HTR-8/SVneo (cell line): ENCODE measurements at places on chromosomes 12 and 14.

- DNase-seq = no peak
These were observed 340.0 kb upstream of the SFSWAP start for GRCh38 chr12:131370791-131371347.

DNA sequence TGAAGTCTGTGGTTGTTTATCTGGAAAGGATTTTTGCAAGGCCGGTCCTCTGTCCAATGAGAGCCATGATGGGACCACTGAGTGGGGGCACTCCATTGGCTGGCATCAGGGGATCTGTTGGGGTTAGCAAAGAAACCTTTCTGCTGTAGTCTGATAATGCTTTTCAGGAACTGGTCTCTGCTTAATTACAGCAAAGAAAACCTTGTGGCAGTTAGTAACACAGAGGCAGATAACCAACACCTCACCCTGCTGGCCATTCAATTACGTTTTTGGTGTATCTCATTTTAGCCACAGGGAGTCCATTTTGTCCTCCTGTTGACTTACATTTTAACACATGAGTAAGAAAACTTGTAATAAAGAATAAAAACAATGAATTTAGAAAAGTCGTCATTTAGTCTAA is 629.3 kb upstream of the MDGA2 start:
- no peak for DNase-seq

- peak; percentile 57 for DNase-seq
These were observed at the start of gene BCL2L2 for GRCh38 chr14:23306412-23307145. BCL2L2 (plus strand) TSS chr14:23306833; CDS start chr14:23307768, 935 bp downstream.

- no peak for DNase-seq
These were observed 54.8 kb downstream of the BMAL2 start for GRCh38 chr12:27387473-27387872.
